ENCODE measurements at places on chromosomes 1 and 21.

DNA sequence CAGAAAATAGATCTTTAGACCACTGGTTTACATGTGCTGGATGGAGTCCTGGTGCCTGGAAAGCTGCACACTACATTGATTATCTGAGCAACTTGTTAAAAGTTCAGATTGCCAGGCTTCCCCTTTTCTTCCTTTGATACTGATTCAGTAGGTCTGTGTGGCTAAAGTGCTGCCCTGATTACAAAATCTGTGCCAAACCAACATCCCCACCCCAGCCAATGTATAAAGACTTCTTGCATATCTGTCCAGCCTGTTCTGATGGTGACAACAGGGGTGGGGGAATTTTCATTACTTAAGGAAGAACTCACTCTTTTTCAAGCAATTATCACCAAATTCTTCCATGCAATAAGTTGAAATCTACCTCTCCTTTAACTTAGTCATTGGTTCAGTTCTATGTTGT is 135.5 kb downstream of the TNFSF18 start:
- DNase-seq: no peak

- peak; percentile 9 for DNase-seq
Observed at GRCh38 chr1:165717918-165718515, 19.7 kb upstream of the ALDH9A1 start.

GRCh38 chr1:157771661-157772425 is 5.1 kb downstream of the FCRL2 start:
- DNase-seq: no peak

DNA sequence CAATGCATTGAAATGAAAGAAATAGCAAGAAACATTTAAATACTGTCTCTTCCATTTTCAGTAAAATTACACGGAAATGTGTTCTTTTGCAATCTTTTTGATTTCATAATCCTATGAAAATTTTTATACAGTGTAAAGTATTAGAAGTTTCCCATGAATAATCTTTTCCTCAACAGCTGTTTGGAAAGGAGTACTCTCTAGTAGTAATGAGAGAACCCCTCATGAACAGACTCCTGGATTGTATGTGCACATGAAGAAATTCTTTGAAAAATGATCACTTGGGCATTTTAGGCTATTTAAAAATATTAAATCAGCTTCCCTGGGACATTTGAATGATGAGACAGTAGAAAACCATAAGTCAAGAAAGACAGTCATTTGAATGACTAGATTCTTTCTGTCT is 64.4 kb downstream of the LHX9 start:
- DNase-seq: no peak

- DNase-seq: no peak
Observed at GRCh38 chr1:53655931-53656746, 82.8 kb downstream of the GLIS1 start.

DNA sequence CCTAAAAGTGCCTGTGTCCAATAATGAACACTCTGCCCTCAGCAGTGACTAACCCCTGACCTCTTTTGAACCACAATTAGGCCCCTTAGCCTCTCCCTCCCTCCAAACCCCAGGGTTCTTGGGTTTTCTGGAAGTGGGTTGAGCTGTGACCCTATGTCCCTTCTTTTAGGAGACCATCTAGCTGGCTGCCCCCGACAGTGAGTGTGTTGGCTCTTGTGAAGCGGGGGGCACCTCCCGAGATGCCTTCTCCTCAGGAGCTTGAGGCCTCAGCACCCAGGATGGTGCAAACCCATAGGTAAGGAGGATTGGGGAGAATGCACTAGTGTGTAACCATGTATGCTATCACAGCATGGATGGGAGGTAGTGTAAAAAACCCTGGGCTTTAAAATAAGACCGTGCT is 7.3 kb downstream of the RUSC1 start:
- no peak for DNase-seq

- DNase-seq: no peak
Observed at GRCh38 chr1:66642992-66643391, 109.0 kb downstream of the SGIP1 start.

Measured in stimulated activated CD4-positive, alpha-beta T cell treated with anti-CD3 and anti-CD28 coated beads, Interleukin-2, amount 100 ng/mL, for 48 hours (primary cell).